ENCODE measurements at places on chromosomes 6 and 20. TPM values are rescaled to one million over a fixed set of nuclear protein-coding genes. Genes with fewer than 3 reads are reported as not detected.

GRCh38 chr6:163892824-163893561 lies 478.5 kb downstream of the QKI start:
- no peak for DNase-seq

- DNase-seq = no peak
Measured at GRCh38 chr6:16252686-16253299, 14.4 kb downstream of the GMPR start.

- no peak for DNase-seq
Measured at GRCh38 chr6:165974817-165975216, 192.8 kb downstream of the TBXT start.

The TFAP2C gene
- 66.9 TPM for total RNA-seq

- no peak for DNase-seq
Measured at GRCh38 chr6:106666282-106667021, 37.1 kb downstream of the QRSL1 start.

DNA sequence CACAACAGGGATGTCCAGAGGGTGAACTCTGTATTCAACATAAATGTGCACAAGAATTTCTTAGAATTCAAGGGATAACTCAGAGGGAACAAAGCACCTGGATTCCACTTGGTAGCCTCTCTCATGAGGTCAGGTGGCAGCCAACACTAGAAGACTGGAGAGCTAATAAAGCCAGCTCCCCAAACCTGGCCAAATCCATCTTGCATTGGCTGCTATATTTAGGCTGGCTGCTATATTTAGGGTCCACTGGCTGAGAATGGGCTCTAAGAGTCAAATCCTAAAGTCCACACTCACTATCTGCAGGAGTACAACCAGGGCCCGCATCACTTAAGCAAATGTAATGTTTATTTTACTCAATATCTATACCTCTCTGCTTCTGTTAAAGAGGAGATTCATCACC lies 20.0 kb downstream of the TBC1D7 start:
- DNase-seq = no peak

GRCh38 chr20:32484225-32484957 lies 100.7 kb downstream of the NOL4L start:
- no peak for DNase-seq

GRCh38 chr20:45044084-45044573 lies 56.8 kb downstream of the KCNS1 start:
- no peak for DNase-seq

The PRSS16 gene
- total RNA-seq = 0.80 TPM

GRCh38 chr20:47711046-47711752 lies 74.1 kb downstream of the SULF2 start:
- DNase-seq = no peak

GRCh38 chr20:59718071-59718470 lies 113.7 kb downstream of the PHACTR3 start:
- DNase-seq = no peak

The MLIP gene
- total RNA-seq = 0.44 TPM

GRCh38 chr6:38221251-38221650 lies 401.7 kb downstream of the ZFAND3 start:
- DNase-seq = no peak

DNA sequence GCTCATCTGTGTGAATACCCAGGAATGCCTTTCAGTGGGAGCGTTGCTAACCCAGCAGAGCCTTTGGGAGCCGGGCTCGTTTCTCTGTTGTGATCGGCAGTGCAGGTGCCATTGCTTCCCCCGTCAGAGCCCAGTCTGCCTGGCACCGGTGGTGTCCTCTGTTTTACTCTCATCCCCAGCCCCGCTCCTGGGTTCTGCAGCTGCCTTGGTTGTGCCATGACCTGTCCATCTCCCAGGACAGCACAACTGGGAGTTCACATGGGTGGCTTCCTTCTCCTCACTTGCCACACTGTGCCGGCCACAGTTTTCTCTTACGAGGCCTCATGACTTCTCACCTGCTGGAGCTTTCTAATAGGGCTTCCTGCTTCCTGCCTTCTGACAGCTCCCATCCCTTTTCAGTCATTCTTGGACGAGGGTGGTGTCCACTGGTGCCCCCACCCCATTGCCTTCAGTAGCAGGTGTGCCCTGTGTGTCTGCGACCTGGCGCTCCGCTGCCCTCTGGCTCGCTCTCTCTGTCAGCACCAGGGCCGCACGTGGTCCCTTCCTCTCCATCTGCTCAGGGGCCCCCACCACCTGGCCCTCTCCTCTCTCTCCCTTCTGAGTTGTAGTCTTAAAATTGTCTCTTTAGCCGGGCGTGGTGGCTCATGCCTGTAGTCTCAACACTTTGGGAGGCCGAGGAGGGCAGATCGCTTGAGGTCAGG lies 110.9 kb downstream of the RPP40 start:
- no peak for DNase-seq

GRCh38 chr6:9532621-9533557 lies 882.0 kb downstream of the TFAP2A start:
- no peak for DNase-seq

DNA sequence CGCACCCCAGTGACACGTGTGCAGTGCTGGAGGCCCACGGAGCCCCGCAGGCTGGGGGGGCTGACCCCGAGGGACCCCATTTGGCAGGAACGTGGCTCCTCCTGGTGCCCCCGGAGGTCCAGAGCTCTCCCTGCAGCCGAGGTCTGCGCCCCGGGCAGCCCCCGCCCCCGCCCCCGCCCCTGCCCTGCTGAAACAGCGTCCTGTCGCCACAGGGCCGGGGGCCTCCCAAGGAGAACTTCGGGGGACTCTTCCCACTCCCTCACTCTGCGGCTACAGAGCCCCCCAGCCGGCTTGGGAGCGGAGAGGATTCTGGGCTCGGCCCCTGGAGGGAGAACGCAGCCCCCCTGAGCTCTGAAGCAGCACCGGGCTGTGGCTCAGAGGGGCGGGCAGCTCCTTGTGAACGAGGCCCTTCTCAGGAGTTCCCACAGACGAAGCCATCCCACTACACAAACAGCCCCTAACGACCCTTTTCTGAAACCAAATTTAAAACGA lies 115.2 kb downstream of the DLL1 start:
- no peak for DNase-seq

The BPI gene
- total RNA-seq = not detected

DNA sequence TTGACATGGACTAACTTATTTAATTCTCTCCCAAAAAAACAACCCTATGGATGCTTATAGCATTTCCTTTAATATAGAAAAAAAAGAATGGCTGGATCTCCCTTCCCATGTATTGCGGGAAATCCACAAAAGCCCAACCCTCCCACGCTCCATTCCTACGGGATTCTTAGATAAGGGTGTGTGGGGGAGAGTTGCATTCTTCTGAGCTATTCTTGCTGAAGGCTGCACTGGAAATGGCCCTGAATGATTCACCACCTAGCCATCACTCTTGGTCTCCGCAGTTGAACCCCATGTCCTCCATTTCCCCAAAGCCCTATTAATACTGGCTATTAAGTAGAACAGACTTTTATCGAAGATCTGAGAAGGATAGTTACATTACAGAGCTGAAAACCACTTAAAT lies 41.9 kb upstream of the ADGRF5 start:
- DNase-seq = no peak

GRCh38 chr6:129233458-129234134 lies 350.7 kb downstream of the LAMA2 start:
- no peak for DNase-seq

Measured in breast epithelium (tissue), 4 donors.